ENCODE measurements at places on chromosomes 12 and 14.

GRCh38 chr14:61678975-61679374 is 16.3 kb upstream of the HIF1A start:
- DNase-seq, result no peak

DNA sequence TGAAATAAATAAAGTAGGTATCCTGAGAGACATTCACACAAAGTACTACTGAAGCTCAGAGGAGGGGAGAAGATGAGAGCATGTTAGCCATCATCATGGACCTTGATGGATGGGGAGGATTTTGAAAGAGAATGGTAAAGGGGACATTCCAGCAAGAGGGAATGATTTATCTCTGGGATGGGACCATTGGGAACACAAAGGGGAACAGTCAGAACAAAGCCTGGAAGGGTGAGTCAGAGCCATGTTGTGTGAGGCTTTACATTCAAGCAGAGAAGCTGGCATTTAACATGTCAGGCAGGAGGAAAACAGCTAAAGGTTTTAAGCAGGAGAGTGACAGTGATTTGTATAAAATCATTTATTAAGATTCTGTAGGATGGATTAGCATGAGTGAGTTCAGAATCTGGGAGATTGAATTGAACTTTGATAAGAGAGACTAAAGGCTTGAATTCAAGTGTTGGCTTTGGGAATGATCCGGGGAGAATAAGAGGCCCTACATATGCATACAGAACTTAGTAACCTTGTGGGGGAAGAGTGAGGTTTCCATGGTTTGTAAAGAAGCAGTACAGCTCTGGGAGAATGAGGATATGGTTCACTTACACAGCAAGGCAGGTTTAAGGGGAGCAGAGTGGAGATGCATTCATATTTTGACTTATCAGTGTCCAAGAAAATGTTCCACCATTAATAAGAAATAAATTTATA is 174.4 kb downstream of the SYT10 start:
- DNase-seq, result no peak

DNA sequence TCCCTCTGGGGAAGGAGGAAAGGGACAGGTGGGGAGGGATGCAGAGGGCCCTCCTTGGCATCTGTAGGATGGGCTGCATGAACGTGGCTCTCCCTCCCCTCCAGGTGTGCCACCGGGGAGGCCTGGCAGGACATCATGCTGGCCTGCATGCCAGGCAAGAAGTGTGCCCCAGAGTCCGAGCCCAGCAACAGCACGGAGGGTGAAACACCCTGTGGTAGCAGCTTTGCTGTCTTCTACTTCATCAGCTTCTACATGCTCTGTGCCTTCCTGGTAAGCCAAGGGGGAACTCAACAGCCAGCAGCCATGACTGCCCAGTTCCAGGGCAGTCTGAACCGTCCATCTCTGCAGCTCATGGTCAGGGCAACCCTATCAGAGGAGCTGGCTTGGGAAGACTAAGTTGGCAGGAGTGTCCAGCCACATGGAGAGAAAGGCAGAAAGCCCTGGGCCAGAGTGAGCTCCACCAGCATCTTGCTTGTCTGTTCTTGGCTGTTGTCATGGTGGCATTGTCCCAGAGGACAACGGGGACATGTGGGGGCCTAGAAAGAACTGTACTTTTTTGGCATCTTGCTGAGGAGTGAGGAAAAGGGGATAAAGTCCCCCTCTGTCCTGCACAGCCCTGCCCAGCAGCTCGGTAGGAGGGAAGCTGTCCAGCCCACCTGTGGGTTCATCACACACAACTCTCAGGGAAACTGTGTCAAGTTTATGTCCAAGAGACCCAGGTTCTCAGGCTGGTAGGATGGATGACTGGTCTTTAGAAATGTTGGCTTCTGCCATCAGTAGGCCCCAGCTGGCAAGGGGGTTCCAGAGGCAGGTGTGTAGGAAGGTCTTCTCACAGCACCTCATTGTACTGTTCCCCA is 129.8 kb upstream of the FKBP4 start:
- no peak for DNase-seq

- DNase-seq, result no peak
These were observed 2.9 kb upstream of the MSRB3 start for GRCh38 chr12:65275627-65276026.

- no peak for DNase-seq
These were observed 4.4 kb downstream of the AACS start for GRCh38 chr12:125069616-125070015.

- DNase-seq, result no peak
These were observed 197.7 kb upstream of the CCDC196 start for GRCh38 chr14:66288511-66288910.

DNA sequence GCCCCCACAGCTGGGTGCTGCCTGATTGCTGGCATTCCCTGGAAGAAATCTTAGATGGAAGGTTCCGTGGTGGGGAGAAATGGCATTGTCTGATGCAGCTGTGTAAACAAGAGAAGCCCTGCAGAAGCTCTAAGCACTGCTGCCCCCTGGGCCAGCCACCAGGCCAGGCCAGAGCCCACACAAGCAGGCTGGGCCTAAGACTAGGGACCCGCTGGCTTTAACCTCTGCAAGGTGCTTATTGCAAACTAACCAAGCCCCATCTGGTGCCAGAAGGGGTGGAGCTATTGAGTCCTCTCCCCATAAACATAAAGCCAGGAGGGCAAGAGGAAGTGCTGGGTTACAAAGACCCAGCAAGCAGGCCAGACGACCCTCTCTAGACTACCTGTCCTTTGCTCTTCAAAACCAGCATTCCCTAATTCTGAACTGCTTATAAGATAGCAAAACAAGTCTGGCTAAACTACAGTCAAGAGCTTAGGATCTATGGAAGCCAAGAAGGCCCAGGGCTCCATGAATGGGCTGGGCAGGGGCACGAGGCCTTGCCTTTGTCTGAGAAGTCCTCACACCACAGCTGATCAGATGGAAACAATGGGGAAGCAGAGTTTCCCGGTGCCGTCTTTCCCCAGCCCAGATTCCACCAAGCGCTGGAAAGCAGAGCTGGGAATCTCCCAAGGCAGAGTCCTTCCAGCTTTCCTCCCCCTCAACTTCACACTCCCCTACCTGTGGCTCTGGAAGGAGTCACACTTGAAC is 28.8 kb downstream of the P2RX4 start:
- DNase-seq, result no peak

Measured in stimulated activated CD8-positive, alpha-beta memory T cell treated with anti-CD3 and anti-CD28 coated beads, Interleukin-4, amount 100 ng/mL, for 24 hours (primary cell).